Fibroblast of upper back skin (primary cell): ENCODE measurements at places on chromosomes 5 and 9.

GRCh38 chr5:149257889-149258705 is 13.6 kb upstream of the AFAP1L1 start:
- DNase-seq = peak; percentile 71

- peak; percentile 32 for DNase-seq
Observed at GRCh38 chr5:83149671-83150070, 72.3 kb downstream of the XRCC4 start.

GRCh38 chr5:42555797-42556196 is 132.6 kb downstream of the GHR start:
- DNase-seq = no peak

- DNase-seq = peak; percentile 58
Observed at GRCh38 chr5:118580949-118581348, 407.4 kb downstream of the DTWD2 start.

DNA sequence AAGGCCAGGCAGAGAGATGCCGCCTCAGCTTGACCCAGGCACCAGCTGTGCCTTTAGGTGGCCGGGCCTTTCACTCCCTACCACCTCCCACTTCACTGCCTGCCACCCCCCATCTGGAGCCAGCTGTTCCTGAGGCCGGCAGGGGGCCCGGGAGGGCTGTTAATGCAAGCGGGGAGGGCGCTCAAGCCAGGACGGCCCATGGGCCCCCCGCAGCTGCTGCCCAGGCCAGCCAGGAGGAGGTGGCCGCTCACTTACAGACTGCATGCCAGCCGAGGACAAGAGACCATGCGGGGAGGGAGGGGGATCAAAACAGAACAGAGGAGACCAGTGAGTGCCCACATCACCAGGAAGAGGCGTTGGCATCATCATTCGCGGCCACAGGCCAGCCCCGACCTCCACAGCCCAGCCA is 4.5 kb downstream of the ABCA2 start:
- no peak for DNase-seq

DNA sequence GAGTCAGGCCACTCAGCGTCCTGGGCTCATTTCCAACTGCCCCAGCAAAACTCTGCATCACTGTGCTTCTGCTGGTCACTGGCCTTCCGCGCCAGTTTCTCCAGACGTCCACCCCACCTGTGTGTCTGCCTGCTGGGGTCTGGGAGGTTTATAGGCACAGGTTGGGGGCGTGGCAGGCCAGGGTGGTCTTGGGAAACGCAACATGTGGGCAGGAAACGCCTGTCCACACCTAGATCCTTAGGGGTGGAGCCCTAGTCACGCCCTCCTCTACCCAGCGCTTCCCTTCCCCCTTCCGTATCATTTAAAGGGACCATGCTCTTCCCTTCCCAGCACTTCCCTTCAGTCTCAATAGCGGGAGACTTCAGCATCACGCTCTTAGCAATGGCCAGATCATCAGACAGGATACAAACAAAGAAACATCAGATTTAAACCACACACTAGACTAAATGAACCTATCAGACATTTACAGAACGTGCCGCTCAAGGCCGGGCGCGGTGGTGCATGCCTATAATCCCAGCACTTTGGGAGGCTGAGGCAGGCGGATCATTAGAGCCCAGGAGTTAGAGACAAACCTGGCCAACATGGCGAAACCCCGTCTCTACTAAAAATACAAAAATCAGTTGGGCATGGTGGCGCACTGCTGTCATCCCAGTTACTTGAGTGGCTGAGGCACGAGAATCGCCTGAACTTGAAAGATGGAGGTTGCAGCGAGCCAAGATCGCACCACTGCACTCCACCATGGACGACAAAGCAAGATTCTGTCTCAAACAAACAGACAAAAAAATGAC is 11.8 kb upstream of the BTNL9 start:
- no peak for DNase-seq

GRCh38 chr9:78130853-78131252 is 99.2 kb upstream of the GNAQ start:
- no peak for DNase-seq

GRCh38 chr5:101678481-101679193 is 617.4 kb downstream of the SLCO4C1 start:
- peak; percentile 63 for DNase-seq

- DNase-seq = no peak
Observed at GRCh38 chr5:31990701-31991110, 183.4 kb downstream of the GOLPH3 start.

DNA sequence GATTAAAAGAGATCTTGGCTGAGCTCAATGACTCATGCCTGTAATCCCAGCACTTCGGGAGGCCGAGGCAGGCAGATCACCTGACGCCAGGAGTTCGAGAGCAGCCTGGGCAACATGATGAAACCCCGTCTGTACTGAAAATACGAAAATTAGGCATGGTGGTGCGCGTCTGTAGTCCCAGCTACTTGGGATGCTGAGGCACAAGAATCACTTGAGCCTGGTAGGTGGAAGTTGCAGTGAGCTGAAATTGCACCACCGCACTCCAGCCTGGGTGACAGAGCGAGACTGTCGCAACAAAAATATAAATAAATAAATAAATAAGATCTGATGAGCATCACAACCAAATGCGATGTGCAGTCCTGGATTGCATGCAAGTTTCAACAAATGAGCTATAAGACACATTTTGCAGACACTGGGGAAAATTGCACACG is 8.7 kb upstream of the ENG start:
- no peak for DNase-seq

- peak; percentile 96 for DNase-seq
Observed at GRCh38 chr5:2751592-2752021, at the start of gene IRX2. TSS of gene IRX2 (minus strand) at chr5:2751677. CDS start at chr5:2751413, 264 bp downstream.

GRCh38 chr5:140567136-140567818 is 2.6 kb downstream of the SLC35A4 start:
- no peak for DNase-seq

DNA sequence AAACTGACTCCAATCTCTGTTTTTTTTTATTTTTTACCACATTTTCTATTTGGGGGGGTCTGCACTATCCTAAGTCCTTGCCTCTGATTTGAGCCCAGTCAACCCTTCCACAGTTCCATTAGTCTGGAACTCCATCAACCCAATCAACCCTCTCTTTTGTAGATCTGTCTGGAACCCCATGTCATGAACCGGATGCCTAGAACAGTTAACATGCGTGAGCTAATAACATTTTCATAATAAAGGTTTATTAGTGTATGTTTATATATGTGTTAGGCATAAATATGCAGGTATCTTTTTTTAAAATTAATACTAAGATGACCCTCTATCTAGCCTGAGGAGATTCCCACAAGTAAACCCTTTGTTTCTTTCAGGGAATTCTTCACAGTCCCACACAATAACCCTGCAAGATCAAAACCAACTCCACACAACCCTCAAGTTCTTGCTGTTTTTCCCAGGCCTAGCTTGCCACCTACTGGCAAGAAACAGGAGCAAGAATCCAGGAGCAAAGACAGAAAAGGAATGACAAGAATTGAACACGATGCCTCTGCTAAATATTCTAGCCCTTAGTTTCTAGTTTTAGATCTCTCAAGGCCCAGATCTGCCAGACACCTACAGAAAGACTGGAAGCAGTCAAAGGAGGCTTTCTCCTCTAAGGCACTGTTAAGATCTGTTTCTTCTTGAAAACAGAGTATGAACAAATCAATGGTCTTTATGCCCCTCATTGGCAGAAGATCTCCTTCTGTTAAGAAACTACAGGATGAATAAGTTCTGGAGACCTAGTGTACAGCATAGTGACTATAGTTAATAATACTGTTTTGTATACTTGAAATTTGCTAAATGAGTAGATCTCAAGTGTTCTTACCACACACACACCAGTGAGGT is 100.4 kb downstream of the TRIM36 start:
- DNase-seq = peak; percentile 46

DNA sequence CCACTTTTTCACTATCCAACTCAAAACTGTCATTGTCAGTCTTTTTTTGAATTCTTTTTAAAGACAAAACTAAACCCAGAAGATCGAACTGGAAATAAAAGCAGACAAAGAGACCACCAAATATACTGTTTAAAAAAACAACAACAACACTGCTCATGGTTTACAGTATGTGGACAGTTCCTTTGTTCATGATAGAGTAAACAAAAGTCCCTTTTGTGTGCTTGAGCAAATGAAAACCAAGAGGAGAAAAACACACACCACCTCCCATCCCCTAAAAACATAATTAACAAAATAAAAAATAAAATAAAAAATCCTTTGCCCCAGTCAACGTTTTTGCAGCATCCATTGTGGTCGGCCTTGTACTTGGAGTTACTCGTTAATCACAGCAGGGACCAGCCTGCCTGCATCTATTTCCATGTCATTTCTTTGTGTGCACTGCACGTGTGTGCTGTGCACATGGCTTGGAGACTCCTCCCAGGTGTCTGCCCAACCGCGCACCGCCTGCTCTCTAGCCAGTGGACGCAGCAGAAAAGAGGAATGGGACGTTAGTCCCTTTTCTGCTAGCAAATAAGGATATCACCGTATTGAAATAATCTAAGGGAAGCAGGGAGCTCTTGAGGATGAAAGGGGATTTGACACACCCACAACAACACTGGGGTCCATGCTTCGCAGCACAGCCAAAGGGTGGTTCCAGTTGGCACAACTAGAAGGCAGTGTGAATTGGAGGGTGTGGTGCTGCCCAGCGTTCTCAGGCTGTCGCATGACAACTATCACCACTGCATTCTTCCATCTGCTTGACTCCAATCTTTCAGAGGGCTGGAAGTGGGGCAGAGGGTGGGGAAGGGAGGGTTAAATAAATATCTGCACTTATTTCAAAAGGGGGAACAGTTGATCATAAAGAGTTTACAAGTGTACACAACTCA is 130.0 kb downstream of the SEMA6A start:
- no peak for DNase-seq

- peak; percentile 39 for DNase-seq
Observed at GRCh38 chr9:109880276-109881169, 100.5 kb downstream of the PALM2AKAP2 start.

GRCh38 chr9:129458155-129458661 is 162.7 kb downstream of the C9orf50 start:
- DNase-seq = no peak

DNA sequence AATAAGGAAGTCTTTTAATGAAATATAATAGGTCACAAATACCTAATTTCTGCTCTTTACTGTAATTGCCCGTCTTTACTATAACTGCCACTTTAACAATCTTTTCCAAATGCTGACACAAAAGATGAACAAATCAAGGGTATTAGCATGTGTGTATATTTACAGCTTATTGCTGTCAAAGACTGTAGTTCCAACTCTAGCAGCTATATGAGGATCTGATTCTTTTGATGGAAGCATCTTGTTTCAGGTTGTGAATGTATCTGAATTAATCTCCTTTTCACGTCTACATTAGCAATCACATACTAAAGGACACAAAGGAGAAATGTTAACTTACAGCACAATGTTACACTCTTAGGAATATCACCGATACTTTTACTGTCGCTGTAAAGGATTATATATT is 27.9 kb downstream of the RFX3 start:
- no peak for DNase-seq

DNA sequence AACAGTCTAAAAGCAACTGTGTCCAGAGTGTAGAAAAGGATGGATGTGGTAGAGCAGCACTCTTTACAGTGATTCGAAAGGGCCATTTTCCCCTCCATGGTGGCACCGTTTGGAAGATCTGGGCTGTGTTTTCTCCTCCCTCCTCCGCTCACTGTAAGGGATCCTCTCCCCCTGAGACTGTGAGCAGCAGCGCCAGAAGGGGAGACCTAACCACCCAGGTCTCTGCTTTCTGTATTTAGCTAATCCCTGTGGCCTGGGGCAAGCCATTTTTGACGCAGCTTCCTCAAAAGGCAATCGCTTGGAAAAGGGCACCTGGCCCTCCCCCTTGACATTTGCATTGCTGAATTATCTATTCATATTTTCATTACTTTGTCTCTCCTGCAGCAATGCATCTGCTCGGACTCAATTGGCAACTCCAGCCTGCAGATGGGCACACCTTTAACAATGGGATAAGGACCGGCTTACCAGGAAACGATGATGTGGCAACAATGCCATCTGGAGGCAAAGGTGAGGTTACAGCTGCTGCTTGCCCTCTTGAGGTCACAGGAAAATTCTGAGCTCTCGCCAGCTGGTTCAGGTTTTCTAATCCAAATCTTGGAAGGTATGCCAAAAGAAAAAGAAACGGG is 244.3 kb upstream of the WWC1 start:
- DNase-seq = peak; percentile 59

GRCh38 chr5:81971111-81971711 is 612 bp upstream of the ATG10 start:
- no peak for DNase-seq

- DNase-seq = no peak
Observed at GRCh38 chr5:149151717-149152116, 10.4 kb downstream of the ABLIM3 start.

DNA sequence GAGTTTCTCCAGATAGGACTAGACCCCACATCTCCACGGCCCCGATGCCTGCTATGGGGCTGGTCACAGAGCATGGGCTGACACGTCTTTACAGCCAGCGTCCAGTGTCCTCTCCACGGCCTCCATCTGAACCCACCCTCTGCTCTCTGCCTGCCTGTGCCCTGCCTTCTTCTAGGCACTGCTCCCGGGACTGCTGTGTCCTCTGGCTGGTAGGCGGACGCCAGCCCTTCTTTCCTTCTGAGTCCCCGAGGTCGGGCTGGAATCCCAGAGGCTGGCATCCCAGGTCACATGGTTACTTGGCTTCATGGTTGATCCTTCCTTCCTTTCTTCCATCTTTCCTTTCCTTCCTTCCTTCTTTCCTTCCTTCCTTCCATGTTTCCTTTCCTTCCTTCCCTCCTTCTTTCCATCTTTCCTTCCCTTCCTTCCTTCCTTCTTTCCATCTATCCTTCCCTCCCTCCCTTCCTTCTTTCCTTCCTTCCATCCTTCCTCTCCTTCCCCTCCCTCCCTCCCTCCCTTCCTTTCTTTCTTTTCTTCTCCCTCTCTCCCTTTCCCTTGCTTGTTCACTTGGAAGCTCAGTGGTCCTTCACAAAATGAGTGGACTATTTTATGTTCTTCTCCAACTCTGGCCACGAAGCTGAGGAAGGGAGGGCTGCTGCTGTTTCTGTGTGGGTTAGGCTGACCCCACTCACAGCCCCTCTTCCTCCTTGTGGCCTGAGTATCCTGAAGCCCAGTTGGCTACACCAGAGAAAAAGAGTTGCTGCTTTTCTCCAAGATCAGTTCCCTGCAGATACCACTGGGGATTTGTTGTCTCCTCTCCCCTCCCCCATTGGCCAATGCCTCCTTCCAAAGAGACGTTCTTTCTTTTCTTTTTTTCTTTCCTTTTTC is 66.8 kb upstream of the NEURL1B start:
- DNase-seq = no peak

DNA sequence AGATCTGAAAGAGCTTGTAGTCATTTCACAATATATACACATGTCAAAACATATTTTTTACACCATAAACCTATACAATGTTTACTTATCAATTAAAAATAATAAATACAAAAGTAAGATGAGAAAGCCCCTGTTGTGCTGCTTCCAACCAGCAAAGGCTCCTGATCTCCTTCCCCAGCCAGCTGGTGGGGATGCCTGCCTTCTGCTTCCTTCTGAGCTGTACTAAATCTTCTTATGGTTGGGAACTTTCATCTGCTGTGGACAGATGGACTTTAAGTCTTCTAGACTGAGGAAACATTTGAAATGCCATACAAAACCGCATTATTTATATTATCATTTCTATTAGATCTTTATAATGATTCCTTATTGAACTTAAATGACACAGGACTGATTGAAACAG is 745.3 kb upstream of the CHD1 start:
- no peak for DNase-seq
